ENCODE measurements at places on chromosomes 16 and 17. TPM values are rescaled to one million over a fixed set of nuclear protein-coding genes. Genes with fewer than 3 reads are reported as not detected.

Gene MLKL
- 7.7 TPM for total RNA-seq

Gene TAX1BP3
- 168 TPM for total RNA-seq

Gene OTOA
- under 0.01 TPM for total RNA-seq

Gene GP1BA
- not detected for total RNA-seq

Gene CLEC18B
- 0.55 TPM for total RNA-seq

Gene RNF112
- total RNA-seq: 6.1 TPM

Gene LGALS9
- total RNA-seq: 1.8 TPM

Gene WDR59
- total RNA-seq: 12.6 TPM

Gene ACSM2A
- total RNA-seq: not detected

Gene SOCS1
- 2.4 TPM for total RNA-seq

Gene COPZ2
- 123 TPM for total RNA-seq

Gene RCVRN
- 0.37 TPM for total RNA-seq

Gene LRRC75A
- 0.83 TPM for total RNA-seq

Gene TMED6
- total RNA-seq: 0.28 TPM

Gene KLHL10
- 0.43 TPM for total RNA-seq

Gene CDC6
- 1.8 TPM for total RNA-seq

Gene ZNF750
- total RNA-seq: not detected

Gene ASPA
- total RNA-seq: 7.6 TPM

Gene SNAI3
- total RNA-seq: not detected

Gene ZSCAN10
- total RNA-seq: not detected

Gene ZNF469
- 4.6 TPM for total RNA-seq

Gene CDH8
- not detected for total RNA-seq

Gene KRTAP2-3
- total RNA-seq: not detected

Gene ABCC11
- total RNA-seq: under 0.01 TPM

Gene TBC1D3K
- total RNA-seq: under 0.01 TPM

Gene DBNDD1
- total RNA-seq: 0.65 TPM

Gene ATAD5
- 0.43 TPM for total RNA-seq

Data from smooth muscle cell of bladder (primary cell).